Activated CD4-positive, alpha-beta T cell treated with anti-CD3 and anti-CD28 coated beads, Interleukin-2, amount 50 U/mL, for 4 hours (primary cell): ENCODE measurements at places on chromosomes 6 and 20.

- no peak for DNase-seq
Measured at GRCh38 chr6:135286962-135287538, 105.9 kb downstream of the MYB start.

- DNase-seq, result no peak
Measured at GRCh38 chr6:64072686-64073085, 437.1 kb downstream of the PHF3 start.

GRCh38 chr6:12254210-12254609, 36.0 kb upstream of the EDN1 start:
- DNase-seq, result no peak

- DNase-seq, result no peak
Measured at GRCh38 chr6:122374307-122374706, 25.1 kb upstream of the HSF2 start.

GRCh38 chr6:56037601-56038000, 162.2 kb upstream of the BMP5 start:
- DNase-seq, result no peak

- DNase-seq, result no peak
Measured at GRCh38 chr6:134340179-134340975, 22.5 kb upstream of the SGK1 start.

DNA sequence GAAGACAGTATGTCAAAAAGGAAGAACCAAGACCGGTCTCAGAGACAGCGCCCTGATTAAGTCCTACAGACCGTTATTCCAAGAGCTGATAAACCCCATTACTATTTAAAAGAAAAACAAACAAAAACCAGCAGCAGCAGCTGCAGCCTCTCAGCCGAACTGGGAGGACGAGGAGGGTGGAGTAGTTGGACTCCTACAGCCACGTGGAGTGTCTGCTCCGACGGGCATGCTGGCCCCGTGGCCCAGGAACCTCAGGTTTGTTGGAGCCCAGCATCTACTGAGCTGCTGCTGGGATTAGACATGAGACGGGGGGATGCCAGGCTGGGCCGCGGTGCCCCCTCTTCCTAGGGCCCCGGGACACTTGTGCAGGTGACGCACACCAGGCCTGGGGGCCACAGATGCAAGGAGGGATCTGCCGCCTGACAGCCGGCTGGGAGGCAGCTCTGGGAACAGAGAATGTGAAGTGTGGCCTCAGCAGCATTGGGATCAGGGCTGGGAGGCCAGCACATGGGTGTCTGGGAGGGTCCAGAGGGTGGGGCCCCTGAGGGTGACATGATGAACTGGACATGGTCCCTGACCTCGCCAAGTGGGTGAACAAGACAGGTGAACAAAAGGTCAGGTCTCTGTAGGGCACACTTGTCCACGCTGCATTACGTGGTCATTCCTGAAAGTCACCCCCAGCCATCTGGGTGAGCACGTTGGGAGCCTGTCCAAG, 2.9 kb upstream of the ZBTB46 start:
- DNase-seq, result no peak

DNA sequence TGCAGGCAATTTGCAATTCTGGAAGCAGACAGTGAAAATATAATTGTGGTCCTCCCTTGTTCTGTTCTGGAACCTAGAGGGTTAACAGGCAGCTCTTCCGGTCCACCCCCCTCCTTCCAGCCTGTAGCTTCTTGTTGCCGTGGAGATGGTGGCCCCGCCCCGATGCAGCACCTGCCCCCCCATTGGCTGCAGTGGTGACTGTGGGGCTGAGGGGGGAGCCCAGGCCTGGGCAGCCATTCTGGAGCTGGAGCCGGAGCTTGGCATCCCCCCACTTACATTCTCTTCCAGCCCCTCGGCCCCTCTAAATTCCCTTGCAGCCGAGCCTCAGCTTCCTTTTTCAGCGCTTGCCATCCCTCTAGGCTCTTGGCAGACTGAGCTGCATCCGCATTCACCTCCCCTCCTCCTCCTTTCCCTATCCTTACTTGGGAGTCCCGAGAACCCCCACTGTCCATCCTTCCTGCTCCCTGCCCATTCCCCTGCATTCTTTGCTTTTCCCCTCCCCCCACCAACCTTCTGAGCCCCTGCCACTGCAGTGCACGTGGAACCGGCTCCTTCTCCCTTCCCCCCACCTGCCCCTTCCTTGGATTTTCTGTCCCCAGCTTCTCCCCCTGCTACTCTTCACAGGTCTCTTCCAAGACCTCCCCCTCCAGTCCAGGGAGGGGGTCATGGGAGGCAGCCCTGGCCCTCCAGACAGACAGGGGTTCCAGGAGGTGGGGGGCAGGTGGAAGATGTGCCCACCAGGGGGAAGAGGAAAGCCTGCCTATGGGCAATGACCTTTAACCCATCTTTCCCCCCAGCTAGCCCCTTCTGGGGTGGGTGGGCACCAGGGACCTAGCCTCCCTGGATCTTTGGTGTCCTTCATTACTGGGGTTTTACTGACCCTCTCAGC, 11.4 kb downstream of the SYNGAP1 start:
- peak; percentile 71 for DNase-seq

- no peak for DNase-seq
Measured at GRCh38 chr20:3103369-3104032, 19.0 kb upstream of the AVP start.

DNA sequence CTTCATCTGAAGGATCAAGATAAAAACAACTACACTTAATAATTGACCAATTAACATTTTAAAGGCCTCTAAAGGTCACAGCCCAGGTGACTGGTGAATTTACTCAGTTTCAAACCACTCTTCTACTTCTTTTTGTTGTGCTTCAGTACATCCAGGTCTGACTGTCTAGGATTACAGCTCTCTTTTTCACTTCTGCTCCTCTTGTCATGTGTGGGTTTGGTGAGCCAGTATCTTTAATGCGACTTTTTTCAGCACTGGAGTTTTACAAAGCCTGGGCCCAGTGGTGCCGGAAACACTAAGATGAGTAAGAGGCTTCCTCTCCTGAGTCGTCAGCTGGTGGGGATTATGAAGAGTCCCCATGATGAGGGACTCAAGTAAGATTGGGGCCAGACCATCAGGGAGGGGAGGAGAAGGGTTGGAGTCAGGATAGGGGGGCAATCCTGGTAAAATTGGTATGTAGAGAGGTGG, 27.0 kb downstream of the HECA start:
- peak; percentile 58 for DNase-seq

DNA sequence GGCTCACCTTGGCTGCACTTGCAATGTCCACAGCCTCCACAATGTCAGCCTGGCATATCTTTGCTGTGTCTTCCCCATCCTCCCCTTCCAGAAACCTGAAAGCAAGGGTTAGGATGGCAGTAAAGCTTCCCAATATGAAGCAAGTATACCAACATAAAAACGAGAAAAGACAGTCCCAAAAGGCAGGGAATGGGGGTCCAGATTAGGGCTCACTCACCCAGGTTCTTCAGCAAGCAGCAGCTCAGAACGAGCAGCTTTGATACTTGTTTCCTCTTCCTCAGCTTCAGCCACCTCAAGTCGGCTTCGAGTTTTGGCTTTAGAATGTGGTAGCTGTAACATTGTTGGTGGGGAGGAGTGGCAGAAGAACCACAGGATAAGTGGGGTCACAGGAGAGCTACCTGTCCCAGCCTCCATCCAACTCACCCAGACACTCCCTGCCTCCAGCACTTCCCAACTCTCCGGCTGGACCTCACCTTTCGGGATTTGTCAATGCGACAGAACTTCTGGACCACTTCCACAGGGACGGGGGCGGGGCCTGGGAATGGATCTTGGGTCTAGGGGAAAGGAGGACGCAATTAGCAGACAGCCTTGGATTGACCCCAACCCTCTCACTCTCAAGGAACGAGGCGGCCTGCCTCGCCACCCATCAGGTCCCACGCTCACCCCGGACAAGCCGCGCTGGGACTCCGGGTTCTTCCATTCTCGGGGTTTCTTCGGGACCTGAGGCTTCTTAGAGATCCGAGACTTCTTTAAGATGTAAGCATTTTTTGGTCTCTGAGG, 708 bp downstream of the WDR46 start:
- DNase-seq, result no peak

DNA sequence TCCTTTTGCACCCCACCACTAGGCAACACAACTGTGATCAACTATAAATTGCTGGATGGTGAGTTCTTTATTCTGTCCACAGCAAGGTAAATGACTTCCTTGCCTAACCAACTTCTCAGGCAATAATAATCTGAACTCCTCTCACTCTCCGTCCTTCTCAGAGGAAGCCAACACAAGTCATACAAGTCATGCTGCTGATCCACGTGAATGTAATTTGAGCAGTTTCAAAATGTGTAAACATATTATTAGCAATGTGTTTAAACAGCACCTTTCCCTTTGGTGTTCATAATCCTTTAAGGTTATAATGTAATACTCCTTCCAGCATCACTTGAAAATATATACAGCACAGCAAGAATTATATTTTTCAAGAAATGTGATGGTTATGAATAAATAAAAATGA, 127.9 kb downstream of the QRSL1 start:
- DNase-seq, result no peak

GRCh38 chr6:123030282-123030681, 34.2 kb downstream of the CLVS2 start:
- no peak for DNase-seq

- no peak for DNase-seq
Measured at GRCh38 chr6:4896401-4896800, 107.4 kb downstream of the RPP40 start.

- no peak for DNase-seq
Measured at GRCh38 chr6:30611150-30611855, 5.7 kb downstream of the PPP1R10 start.

GRCh38 chr6:163525926-163526325, 111.4 kb downstream of the QKI start:
- no peak for DNase-seq

- DNase-seq, result peak; percentile 15
Measured at GRCh38 chr6:129686941-129687627, 22.9 kb downstream of the ARHGAP18 start.

DNA sequence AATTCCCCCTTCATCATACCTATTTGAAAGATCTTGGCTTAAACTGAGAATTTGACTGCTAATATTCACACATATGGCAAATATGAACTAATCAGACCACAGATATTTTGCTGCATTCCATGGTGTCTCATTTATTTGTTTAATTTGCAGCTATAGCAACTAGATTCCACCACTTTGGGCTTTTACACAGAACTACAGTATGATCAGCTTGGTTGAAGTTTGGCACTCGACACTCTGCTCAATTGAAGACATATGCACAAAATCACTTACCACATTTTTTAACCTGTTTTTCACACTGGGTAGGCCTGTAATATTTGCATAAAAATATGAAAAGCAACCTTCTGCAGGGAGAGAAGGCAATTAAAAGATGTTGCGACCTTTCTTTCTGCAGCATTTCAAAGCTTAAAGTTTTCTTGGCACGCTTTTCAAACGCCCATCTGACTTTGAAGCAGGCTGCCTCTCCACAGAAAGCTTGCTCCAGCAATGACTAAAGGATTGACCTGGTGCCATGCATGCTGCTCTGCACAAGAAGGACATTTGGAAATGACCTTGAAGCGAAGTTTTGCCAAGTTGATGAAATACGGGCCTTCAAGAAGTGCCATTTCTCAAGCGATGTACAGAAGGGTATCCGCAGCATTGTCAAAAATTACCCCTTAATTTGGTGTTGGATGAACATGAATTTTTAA, 126.7 kb downstream of the AIG1 start:
- DNase-seq, result no peak

DNA sequence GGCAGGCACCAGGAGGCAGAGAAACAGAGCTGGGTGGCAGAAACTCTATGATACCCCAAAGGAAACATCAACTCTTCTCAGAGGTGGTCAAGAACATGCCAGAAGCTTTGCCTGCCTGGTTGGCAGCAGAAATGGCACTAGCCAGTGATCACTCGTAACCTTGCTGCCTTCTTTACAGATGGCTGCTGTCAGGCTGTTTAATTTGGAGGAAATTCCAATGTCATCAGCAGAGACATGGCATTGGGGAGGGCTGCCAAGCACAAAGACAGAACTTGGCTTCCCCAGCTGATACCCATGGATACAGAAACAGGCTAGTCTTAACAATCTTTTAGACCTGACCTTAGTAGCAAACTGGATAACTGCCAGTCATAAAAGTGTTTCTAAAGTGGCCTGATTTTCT, 153.6 kb downstream of the GMPR start:
- DNase-seq, result no peak

- no peak for DNase-seq
Measured at GRCh38 chr20:61696181-61696735, 369.4 kb downstream of the TAF4 start.

GRCh38 chr6:17505062-17505476, 95.0 kb upstream of the FAM8A1 start:
- no peak for DNase-seq

- no peak for DNase-seq
Measured at GRCh38 chr20:32672982-32673851, 524 bp downstream of the C20orf203 start.

- DNase-seq, result peak; percentile 41
Measured at GRCh38 chr6:41039060-41039998, at the start of gene UNC5CL. Gene UNC5CL (minus strand): TSS chr6:41039221. CDS start chr6:41035074, 4,147 bp downstream.

- no peak for DNase-seq
Measured at GRCh38 chr6:7881765-7882500, 28.7 kb downstream of the TXNDC5 start.

GRCh38 chr20:6583134-6583738, 184.2 kb upstream of the BMP2 start:
- no peak for DNase-seq

- DNase-seq, result no peak
Measured at GRCh38 chr6:56842686-56843475, 112.0 kb upstream of the BEND6 start.

DNA sequence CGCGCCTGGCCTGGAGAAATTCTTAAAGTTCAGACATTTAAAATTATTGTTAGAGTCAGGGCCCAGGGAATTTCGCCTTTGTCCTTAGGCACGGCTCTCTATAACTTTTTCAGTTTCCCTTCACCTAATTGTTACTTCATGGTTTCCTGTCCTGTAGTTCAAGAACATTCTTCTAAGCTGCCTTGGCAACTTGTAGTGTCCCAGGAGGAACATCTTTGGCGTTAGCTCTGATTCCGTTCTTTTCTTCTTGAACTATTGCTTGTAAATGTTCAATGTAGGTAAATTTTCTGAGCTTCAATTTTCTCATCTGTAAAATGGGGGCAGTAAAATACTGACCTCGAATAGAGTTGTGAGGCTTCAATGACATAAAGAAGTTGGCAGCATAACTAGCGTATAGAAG, 41.8 kb downstream of the TIAM2 start:
- DNase-seq, result no peak

- DNase-seq, result no peak
Measured at GRCh38 chr6:163655217-163656121, 241.0 kb downstream of the QKI start.

- no peak for DNase-seq
Measured at GRCh38 chr6:78781001-78781400, 86.3 kb upstream of the IRAK1BP1 start.

DNA sequence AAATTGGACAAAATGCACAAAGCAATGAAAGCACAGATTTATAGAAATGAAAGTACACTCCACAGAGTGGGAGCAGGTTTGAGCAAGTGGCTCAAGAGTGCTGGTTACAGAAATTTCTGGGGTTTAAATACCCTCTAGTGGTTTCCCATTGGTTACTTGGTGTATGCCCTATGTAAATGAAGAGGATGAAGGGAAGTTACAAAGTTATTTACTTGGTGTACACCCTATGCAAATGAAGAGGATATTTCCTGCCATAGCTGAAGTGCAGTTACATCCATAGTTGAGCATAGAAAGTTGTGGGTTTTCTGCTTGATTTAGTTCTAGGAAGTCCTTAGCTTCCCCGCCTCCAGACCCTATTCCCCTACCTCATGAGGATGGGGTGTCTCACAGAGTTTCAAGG, 22.7 kb downstream of the BCAS1 start:
- DNase-seq, result no peak
